Calu3 (cell line): ENCODE measurements at places on chromosomes 5 and 9.
A peak's percentile ranks its signal among the peaks of the same experiment; 100 is the strongest.

- no peak for DNase-seq
These were observed 191.9 kb downstream of the C9orf50 start for GRCh38 chr9:129428864-129429577.

- DNase-seq, result peak; percentile 80
These were observed 3.8 kb downstream of the NDST1 start for GRCh38 chr5:150511578-150512367.

DNA sequence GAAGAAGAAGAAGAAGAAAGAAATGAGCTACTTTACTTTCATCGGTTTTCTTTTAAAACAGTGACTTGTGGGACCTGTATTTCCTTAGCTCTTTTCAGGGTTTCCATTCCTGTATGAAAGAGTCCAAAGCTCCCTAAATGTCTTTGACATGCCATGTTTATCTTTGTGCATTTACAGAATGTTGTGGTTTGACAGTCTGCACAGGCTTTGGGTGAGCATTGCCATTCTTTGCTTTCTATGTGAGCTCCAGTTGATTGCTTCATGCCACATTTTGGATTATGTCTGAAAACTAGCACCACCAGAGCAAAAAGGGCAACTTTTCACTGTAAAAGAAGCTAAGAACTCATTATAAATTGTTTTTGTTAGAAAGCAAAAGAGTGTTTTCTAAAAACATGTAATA is 733.4 kb downstream of the TLE4 start:
- DNase-seq, result no peak

DNA sequence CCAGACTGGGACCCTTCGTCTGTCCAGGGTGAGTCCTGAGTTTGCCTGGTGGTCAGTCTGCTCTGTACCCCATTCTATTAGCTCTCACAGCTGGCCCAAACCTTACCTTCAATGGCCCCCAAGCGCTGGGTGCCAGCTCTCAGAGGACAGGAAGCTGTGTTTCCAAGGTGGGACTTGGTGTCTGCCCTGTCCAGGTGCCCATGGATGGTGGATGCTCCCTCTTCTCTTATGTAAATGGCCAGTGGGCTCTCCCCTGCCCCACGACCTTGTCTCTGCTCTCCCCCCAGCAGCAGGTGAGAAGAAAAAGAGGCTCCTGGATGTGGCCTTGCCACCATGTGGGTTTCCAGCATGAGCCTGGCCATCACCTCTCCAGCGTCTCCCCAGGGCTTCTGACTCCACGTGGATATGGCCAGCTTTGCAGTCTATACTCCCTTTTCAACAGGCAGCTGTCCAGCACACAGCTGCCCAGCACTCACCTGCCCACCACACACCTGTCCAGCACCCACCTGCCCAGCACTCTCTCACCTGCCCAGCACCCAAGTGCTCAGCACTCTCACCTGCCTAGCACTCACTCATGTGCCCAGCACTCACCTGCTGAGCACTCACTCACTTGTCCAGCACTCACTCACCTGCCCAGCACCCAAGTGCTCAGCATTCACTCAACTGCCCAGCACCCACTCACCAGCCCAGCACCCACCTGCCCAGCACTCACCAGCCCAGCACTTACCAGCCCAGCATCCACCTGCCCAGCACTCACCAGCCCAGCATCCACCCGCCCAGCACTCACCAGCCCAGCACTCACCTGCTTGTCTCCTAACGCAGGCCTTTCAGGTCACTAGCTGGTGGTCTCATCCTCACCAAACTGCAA is 136.2 kb upstream of the IRX2 start:
- no peak for DNase-seq

DNA sequence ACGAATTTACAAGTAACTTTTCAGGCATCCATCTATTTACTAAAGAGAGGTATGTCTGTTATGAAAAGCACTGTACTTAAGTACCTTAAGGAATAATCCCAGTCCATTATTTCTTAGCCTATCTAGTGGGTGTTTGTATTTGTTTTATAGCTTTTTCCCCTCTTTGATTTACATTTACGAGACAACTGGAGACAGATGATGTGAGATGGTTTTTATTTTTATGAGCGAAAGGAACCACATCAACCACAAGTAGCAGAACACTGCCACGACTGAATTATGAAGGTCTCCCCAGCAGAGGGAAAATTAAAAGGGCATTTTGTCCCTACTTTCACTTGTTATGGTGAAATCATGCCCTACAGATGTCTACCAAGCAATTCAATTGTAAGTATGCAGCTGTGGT is 357.8 kb downstream of the NFIB start:
- no peak for DNase-seq

DNA sequence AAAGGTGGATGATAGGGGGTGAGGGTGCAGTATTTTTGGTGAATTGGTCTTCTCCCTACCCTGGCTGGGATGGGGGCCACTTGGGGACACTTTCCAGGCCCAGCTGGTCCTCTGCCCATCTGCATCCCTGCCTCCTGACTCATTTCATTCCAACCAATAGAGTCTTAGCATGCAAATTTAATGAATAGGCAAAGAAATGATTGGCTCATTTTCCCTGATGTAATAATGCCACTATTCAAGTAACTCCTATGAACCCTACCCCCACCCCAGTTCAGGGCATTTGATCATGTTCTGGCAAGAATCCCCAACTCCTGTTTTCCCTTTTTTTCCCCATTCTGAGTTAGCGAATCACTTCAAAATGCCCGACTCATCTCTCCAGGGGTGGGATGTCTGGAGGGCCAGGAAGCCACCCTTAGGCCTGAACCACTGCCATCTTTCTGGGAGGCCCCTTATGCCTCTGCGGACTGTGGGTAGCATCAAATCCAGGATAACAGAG is 56.7 kb downstream of the PCDH1 start:
- no peak for DNase-seq

- no peak for DNase-seq
These were observed 45.9 kb downstream of the CERT1 start for GRCh38 chr5:75465480-75465879.
